Hematopoietic multipotent progenitor cell (in vitro differentiated cells): ENCODE measurements at places on chromosomes 7 and 10.

DNA sequence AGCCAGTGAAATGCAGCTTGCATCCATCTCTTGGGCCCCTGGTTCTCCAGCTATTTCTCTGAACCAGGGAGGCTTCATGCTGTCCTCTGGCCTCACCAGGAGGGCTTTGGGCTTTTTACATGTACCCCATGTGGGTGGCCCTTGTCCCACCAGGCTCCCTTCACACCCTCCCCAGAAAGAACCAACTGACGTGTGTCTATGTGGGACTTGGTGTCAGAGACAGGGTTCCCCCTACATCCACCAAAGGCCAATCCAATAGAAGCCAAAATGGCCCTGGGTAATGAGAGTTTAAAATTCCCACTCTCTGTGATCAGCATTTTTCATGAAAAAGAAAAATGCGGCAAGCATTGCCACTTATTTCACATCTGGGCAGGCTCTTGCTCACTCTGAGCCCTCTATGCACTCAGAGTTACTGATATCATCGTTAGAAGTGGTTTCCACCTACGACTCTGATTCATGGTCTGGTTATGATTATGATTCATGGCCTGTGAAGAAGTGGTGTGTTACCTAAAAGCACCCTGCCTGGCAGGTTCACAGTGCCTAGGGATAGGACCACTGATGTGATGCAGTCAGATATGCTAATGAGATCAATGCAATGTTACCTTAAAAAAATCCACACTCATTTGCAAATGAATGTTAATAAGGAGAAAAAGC, 133.5 kb downstream of the BUB3 start:
- no peak for DNase-seq

- no peak for DNase-seq
Observed at GRCh38 chr7:159119851-159120539, 24.7 kb downstream of the VIPR2 start.

- DNase-seq = no peak
Observed at GRCh38 chr7:42070068-42070467, 166.9 kb downstream of the GLI3 start.

GRCh38 chr7:44077061-44077460, 5.3 kb downstream of the POLM start:
- no peak for DNase-seq

- no peak for DNase-seq
Observed at GRCh38 chr10:128007056-128007455, 100.2 kb downstream of the PTPRE start.

DNA sequence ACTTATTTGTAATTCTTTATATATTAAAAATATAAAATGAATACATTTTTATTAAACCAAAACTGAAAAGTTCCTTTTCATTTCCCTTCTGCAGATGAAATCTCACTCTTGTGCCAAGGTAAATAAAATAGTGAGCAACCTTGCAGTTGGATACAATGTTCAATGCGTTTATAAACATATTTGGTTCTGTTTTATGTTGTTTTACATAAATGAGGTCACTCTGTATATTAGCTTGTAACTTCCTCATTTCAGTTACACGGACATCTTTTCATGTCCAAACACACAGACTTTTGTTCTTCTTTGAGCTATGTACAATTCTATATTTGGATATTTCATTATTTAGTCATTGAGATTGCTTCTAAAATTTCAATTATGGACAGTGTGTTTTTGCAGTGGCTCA, 107.7 kb downstream of the BBS9 start:
- peak; percentile 5 for DNase-seq

DNA sequence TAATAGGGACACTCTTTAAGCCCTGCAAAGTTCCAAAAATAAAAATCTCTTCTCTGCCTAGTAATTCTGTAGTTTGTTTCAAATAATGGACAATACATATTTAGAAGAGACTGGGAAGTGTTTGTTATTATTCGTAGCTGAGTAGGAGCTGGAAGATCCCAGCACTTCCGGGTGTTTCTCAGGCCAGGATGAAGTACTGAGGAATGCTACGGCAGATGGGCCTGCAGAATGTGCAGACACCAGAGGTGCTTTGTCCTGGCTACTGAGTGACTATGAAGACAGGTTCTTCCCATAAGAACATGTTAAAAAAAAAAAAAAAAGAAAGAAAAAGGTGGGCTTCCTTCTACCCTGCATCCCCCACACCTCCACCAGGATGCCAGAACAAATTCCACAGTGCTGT, 36.1 kb downstream of the ETV1 start:
- no peak for DNase-seq
